Activated effector memory CD4-positive, alpha-beta T cell treated with Interleukin-2 at 50 U/mL for 16 hours (primary cell): ENCODE measurements at places on chromosomes 5 and 9.

DNA sequence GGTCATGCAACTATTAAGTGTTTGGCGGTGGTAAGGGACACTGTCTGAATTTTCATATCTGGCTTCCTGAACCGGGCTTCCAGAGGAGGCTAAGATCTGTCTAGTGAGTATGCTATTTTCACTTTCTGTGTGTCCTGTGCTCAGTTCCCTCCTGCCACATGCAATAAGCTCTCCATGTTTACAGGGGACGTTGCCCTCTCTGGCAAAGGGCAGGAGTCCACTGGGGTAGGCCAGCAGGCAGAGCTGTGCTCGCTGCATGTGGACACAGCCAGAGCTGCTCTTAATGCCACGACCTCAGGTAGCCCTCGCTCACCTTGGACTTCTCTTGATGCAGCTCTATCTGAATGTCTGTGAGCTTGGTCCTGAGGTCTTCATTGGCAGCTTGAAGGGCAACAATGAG is 111.2 kb downstream of the JAKMIP2 start:
- DNase-seq: no peak

GRCh38 chr5:125464847-125465432 is 718.5 kb upstream of the ZNF608 start:
- DNase-seq: no peak

- no peak for DNase-seq
Measured at GRCh38 chr9:77435688-77436087, 212.4 kb downstream of the GNA14 start.

GRCh38 chr5:45383985-45384384 is 312.2 kb downstream of the HCN1 start:
- no peak for DNase-seq

GRCh38 chr5:171595401-171595800 is 176.0 kb downstream of the FGF18 start:
- no peak for DNase-seq

DNA sequence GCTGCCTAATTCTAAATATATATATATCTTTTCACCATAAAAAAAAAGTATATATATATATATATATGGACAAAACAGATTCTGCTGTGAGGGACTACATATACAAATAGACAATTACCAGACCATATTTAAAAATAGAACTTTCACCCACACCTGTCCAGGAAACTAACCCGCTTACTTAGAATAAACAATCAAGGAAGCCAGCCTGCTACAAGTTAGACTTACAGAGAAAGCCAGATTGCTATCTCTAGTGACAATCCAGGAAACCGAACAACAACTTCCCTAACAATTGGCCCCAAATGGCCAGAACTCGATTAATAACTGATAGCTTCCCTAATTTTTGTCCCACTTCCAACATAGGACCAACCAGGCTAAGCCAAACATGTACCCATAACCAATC is 5.9 kb downstream of the GLDC start:
- DNase-seq: no peak

DNA sequence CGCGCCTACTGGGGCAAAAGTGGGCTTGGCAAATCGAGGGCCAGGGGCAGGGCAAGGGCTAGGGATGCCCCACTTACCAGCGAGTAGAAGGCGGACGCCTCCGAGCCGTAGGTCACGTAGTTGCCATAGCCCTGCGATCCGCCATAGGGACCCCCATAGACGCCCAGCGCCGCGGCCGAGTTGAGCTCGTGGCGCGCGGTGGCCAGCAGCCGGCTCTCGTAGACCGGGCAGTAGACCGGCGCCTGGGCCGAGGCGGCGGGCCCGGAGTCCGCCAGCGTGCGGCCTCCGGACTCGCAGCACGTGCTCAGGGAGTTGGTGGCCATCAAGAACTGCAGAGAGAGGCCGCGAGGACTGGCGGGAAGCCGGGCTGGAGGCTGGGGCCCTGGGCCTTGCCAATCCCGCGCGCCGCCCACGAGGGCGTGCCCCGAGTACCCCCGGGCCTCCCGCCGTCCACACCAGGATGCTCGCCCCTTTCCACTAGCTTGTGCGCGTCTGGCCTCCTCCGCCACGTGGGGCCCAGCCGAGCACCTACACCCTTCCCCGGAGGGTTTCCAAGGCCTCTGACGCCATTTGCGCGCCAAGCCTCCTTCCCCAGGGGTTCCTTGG is 891 bp downstream of the IRX4 start:
- no peak for DNase-seq

GRCh38 chr5:55172051-55172899 is 702 bp downstream of the CDC20B start:
- DNase-seq: peak; percentile 31

DNA sequence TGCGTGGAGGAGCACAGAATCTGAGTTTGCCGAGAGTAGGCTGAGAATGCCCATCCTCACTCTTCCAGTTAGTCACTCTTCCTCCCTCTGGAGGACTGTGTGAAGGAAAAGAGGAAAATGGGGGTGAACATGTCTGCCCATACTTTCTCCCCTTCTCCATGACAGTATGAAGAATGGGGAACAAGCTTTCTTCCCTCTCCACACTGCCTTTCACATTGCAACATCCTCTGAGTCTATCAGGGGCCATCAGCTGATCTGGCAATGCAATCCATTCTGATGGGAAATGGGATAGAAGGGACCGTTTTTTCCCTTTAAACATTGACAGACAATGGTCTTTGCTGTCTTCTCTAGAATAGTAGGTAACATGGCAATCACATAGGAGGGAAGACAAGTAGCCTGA is 56.8 kb downstream of the UGCG start:
- DNase-seq: no peak

GRCh38 chr9:89848060-89849040 is 243.5 kb downstream of the GADD45G start:
- no peak for DNase-seq
